Epithelial cell of esophagus (primary cell): ENCODE measurements at places on chromosomes 2 and 18.

GRCh38 chr2:47223980-47224379, 68.9 kb upstream of the STPG4 start:
- no peak for DNase-seq

DNA sequence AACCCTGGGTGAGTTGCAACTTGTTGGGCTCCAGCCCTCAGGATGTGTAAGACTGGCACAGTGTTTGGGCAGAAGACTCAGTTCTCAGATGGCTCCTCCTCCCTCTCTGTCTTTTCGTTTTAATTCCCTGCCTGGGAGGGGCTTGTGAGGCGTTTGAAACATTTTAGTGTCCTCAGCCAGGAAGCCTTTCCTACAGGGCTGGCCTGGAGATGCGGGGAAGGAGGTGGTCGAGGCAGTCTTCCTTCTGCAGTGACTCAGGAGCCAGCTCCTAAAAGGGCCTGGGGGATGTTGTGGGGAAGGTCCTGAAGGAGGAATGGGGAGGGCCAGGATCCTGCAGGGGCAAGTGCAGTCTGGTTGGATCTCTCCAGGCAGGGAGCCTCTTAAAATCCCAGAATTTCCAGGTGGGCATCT, 22.1 kb upstream of the IGFBP5 start:
- DNase-seq: peak; percentile 84

DNA sequence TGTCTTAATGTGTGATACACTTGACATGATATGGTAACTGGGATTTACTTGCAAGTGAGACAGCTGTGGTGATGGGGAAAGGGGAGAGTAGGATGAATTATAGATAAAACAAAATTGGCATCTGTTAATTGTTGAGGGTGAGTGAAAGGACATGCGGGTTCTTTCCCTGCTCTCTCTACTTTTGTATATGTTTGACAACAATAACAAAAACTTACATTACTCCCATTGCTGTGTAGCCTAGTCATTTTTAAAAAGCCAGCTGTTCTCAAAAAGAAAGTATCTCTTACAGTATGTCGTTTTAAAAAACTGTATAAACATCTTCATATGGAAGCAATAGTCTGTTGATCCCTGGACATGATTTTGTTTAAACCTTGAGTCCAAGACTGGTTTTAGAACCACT, 117.6 kb downstream of the MYO1B start:
- DNase-seq: no peak

- no peak for DNase-seq
Observed at GRCh38 chr2:176502619-176503018, 233.4 kb downstream of the MTX2 start.

- peak; percentile 95 for DNase-seq
Observed at GRCh38 chr18:23784832-23785245, 95.6 kb downstream of the LAMA3 start.

GRCh38 chr18:22604390-22604985, 186.8 kb upstream of the CTAGE1 start:
- peak; percentile 23 for DNase-seq

- no peak for DNase-seq
Observed at GRCh38 chr2:207905546-207905945, 119.8 kb downstream of the PLEKHM3 start.

DNA sequence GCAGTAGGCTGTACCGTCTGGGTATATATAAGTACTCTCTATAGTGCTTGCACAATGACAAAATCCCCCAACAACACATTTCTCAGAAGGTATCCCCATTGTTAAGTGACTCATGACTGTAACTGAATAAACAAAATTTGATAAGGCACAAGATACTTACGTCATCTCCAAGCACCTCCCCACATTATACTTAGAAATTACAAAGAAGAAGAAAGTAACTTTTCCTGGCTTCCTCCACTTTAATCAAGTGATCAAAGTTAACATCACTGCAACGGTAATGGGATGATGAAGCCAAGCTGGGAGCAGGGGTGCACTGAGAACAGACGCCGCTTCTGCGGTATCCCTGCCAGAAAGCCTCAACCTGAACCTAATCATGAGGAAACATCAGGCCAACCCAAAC, 9.7 kb downstream of the TNS1 start:
- DNase-seq: peak; percentile 72

DNA sequence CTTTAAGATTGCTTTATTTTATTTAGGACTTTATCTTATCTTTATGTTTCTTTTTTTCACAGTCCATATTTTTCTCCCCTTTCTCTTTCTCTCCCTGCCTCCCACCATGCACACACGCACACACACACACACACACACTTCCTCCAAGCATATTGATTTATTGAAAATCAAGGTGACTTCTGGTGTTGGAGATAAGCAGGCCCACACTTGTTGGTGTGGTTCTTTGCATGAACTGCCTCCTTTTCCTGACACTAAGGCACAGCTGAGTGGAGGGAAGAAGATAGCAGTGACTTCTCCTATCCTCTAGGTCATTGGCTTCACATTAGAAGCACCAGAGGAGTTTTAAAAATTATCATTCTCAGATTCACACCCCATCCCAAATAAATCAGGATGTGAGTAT, 18.0 kb downstream of the TBR1 start:
- DNase-seq: no peak

DNA sequence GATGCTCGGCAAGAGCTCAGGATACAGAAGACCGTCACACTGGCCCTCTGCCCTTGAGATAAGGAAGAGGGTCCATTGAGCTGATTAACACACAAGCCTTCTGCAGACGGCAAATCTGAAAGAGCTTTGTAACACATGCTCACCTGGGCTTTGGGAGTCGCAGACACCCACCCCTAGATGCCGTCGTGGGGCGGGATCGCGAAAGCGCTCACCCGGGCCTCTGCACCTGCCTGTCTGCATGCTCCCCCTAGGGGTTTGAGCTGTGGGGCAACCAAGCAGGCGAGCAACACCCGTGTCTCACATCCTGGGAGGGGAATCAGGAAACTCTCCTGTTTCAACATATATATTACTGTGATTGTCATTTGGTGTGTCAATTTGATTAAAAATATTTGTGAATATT, 99.8 kb upstream of the KCNH7 start:
- no peak for DNase-seq

- DNase-seq: peak; percentile 78
Observed at GRCh38 chr2:68806511-68807109, 64.6 kb downstream of the BMP10 start.

- DNase-seq: no peak
Observed at GRCh38 chr2:55155206-55155605, 76.9 kb downstream of the CLHC1 start.

DNA sequence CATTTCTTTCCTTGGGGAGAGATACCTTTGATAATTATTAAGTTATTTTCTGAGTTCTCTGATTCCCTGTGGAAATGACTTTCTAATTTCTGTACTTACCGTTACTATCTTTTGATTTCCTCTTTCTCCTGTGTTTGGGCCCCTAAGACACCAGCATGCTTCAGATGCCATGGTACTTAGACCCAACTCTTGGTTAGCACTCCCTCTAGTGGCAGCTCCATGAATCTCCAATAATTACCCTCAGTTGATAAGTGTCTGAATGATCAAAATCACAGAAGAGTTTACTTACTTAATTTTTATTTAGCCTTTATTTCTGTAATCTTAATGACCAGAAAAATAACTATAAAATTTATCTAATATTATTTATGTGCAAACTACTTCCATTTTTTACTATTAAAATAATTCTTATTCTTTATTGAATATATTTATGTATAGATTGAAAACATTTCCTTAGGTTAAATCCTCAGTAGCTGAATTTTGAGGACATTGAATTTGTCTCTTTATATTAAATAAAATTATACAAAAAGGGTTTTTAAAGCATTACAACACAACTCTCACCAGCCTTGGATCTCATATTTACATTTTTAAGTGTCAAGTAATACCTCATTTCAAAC, 300.4 kb downstream of the KCNS3 start:
- peak; percentile 71 for DNase-seq

- no peak for DNase-seq
Observed at GRCh38 chr2:239815671-239816070, 209.5 kb downstream of the NDUFA10 start.
